ENCODE measurements at places on chromosomes 5 and 9.

GRCh38 chr5:1540831-1541701 lies 17.3 kb upstream of the LPCAT1 start:
- DNase-seq = no peak

DNA sequence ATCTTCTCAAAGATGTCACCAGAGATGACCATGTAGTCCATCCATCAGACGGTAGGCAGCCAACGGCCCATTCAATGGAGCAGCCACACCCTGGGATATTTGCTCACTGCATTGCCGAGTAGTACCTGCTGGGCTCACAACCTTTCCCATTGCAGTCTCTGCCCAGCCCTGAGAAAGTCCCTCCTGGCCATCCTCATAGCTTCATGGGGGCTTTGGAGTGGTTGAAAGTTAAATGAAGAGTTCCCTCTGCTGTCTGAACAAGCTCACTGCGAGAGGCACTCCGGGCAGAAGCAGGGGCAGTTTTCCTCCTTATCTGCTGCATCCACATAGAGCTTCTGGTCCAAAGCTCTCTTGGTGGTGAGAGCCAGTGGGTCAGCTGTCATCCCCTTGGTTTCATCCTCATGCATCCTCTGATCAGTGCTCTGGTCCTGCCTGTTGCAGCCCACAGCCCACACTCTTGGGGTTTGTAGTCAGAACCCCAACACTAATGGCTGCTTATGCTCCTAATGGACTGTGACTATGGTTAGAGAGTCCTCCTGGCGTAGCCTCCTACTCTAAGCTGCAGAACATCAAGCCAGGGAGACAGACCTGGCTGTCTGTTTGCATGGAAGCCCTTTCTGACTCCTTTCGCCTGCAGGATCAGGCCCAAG lies 23.3 kb downstream of the TNFSF8 start:
- DNase-seq = no peak

- DNase-seq = no peak
Observed at GRCh38 chr5:8005416-8005815, 136.5 kb downstream of the MTRR start.

DNA sequence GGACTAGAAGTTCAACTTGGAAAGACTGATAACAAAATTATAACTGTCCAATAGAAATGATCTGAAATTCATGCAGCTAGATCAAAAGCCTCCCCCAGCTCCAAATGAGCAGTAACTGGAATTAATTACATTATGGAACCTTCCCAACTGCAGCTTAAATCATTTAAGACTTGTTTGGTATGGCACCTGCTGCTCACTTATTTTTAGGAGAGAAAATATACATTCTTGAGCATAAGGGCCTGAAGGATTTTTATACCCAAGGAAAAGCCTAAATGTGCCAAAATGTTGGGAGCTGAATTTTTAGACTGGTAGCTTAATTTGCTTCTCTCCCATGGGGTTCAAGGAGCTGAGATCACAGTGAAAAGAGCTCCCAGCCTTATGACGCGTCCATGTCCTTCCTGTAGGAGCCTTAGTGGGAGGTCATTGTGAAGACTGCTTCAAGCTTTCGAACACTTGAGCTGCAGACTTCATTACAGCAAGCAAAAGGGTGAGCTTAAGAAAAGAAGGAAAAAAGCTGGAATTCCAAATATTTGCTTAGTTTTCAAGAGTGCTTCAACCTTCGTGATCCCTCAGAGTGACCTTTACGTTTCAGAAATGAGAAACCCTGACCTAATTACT lies 276.0 kb downstream of the DMAC1 start:
- no peak for DNase-seq

- DNase-seq = no peak
Observed at GRCh38 chr5:2874099-2874498, 122.6 kb upstream of the IRX2 start.

DNA sequence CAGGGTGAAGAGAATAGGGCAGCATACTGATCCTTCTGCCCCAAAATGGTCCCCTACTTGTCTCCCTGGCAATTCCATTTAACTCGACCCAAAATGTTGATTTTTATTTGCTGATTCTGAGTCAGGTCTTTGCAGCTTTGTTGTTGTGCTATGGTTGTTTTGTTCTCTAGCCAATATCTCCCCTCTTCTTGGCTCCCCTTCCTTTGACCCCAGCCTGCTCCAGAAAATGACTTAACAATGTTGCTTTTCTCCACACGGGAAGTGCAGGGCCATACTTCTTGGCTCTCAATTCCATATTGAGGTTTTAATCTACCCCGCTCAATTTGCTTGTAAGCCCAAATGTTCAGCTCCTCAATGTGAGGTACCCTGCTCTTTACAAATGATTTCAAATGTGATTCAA lies 330.0 kb downstream of the RASEF start:
- DNase-seq = no peak

GRCh38 chr5:151509231-151509630 lies 61.8 kb downstream of the SLC36A1 start:
- no peak for DNase-seq

DNA sequence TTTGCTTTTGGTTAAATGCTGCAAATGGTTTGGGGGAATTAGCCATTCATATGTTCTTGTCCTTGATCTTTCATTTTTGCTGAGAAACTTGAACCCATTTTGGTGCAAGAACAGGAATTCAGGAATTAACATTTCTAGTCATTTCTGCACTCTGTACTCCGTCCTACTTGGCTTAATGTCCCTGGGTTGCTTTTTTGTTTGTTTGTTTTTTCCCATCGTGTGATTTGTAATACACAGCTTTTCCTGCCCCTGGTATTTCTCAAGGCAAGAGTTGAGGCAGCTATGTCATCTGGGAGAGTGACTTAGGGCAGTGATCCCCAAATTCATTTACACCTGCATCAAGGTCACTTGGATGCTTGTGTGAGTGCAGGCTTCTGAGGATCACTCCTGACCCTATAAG lies 71.3 kb downstream of the IQGAP2 start:
- no peak for DNase-seq

DNA sequence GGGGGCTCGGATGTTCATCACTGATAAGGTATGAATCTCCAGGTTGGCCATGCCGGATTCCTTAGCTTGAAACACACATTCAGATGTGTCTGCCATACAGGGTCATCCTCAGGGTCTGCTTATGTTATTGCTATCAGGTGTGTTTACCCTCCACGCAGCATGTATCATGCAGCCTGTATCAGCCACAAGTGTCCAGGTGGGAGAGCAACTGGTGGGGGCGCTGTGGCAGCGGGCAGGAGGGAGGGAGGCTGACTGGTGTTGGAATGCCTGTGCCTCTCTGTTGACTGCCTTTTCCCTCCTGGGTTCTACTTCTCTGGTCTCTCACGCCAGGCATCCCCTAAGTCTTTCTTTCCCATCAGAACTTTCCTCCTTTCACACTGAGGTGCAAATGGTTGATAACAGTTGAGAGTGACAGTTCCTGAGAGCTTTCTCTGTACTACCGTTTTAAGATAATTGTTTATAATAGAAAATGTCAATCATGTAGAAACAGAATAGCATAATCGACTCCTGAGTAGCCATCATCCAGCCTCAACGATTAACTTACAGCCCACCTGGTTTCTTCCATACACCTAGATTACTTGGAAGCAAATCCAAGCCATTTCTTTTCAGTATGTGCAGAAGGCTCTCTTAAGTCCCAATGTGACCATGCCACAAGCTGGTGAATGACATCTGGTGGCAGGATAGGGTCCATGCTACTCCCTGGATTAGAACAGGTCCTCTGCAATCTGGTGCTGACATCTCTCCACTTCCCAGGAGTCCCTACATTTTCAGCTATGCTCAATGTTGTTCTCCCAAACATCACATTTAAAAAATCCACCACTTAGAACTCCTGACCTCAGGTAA lies 86.6 kb downstream of the ACER2 start:
- no peak for DNase-seq

DNA sequence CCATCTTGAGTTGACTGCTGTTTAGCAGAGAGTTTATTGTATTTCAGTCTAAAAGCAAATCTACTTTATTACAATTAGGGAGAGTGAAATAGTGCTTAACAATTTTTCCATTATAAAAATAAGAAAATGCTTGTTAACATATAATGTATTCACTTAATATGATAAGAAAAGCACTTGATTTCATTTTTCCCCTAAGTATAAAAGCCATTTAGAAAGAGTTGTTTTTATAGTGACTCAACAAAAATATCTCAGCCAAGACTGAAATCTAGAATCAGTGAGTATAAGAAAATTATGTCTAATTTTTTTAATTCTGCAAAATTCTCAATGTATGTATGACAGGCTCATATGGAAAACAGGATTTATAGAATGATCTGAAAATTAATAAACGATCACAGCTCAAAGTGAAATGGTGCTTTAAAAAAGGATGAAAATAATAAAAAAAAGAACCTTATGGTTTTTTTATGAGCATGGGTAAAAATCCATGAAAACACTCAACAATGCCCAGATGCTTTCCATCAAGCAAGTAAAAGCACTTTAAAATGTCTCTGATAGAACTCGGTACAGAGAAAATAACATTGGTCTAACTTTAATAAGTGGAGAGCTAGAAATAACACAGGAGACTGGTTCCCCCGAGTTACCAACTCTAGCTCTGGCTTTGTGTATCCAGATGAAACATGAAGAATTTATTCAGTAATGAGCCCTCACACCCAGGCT lies 1057.8 kb upstream of the WWC1 start:
- no peak for DNase-seq

DNA sequence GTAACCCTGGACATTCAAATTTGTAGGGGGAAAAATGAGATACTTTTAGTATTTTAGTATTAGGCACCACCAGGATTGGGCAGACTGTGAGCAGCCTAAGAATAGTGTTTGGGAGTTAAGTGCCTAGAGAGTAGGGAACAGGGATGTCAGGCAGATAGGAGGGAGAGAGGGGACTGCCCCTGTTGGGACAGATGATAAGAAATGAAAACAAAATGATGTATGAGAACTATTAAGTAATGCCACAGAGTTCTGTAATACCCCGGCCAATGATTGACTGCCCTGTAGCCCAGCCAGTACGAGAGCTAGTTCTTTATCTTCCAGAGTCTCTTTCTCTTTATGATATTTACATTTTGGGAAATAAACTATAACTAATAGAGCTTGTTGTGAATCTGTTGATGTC lies 24.4 kb downstream of the ARHGAP26 start:
- no peak for DNase-seq

- no peak for DNase-seq
Observed at GRCh38 chr5:84783003-84783402, 398.3 kb upstream of the EDIL3 start.

DNA sequence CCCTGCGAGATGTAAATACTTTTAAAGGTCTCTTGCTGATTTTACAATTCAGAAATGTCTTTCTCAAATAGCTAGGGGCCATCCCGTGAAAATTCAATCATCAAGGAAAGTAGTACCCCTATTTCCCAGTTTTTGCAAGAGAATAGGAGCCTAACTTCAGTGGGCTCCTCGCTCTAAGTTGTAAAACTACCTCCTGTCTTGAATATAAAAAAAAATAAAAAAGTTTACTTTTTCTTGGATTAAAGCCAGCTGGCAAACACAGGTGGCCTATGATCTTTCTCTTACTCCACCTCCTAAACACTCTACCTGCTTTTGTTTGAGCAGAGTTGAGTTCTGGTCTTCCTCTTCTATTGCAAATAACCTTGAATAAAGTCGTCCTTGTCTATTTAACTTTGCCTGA lies 79.4 kb downstream of the SLCO4C1 start:
- no peak for DNase-seq

GRCh38 chr9:133142684-133143622 lies 20.8 kb downstream of the GBGT1 start:
- no peak for DNase-seq

DNA sequence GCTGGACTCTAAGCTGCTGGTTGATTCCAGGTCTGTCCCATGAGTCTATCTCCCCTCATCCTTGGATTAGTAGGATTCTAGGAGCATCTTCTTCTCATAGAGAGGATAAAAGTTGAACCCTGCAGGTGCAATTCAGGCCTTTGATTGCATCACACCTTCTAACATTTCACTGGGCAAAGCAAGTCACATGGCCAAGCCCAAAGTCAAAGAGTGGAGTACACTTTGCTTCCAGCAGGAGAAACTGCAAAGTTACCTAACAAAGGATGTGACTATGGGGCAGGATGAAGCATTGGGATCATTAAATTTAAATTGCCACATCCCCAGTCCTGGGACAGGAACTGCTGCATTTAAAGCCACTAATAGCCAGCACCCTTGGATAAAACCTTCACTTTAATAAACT lies 51.0 kb upstream of the EGFLAM start:
- no peak for DNase-seq

DNA sequence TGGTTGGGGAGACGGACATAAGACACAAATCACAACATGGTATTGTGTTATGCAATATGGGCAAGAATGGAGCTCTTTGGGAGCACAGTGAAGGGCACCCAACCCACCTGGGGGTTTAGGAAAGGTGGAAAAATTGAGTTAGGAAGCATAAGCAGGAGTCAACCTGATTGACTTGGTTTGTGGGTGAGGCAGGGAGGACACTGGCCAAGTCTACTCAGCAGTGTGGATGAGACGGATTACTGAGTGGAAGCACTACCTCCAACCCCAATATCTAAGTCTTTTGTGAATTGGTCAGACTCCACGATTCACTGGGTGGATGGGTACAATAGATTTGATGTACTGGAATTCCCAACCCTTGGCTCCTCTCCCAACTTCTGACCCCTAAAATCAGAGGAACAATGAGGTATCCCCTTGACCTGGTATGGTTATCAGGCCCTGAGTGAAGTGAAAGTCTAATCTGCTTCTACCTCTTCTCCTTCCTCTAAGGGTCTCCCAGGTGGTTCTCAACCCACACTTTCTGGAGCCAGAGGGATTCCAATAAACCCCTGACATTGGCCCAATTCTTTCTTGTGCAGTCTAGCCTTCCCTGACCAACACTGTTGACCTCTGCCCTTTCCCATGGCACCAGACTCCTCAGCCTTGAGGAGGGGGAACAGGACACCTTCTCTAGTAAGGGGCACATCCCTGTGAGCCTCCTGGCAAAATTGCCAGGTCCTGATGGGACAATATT lies 5.2 kb downstream of the EGR1 start:
- DNase-seq = no peak

DNA sequence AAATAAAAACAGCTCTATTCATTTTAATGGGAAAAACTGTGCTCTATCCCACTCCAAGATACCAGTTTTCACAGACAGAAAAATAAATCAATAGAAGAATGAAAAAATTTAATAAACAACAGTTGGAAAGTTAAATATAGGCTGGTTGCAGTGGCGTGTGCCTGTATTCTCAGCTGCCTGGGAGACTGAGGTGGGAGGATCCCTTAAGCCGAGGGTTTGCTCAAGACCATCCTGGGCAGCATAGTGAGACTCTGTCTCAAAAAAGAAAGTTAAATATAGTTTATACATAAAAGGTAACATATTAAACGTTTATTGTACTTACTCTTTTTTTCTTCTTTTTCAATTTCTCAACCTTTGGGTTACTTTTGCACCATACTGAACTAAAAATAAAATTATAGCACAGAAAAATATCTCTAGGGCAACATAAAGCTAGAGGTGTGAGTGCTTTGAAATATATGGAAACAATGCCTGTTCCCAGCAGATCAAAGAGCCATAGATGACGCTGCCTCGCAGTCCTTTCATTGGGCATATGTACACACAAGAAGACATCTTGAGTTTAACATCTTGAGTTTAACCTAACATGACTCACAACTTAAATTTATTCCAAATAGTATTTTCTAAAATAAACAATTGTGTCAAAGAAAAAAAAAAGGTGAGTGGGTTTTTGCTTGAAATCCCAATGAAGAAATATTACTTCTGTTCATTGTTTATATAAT lies 25.7 kb upstream of the KLF9 start:
- no peak for DNase-seq

- no peak for DNase-seq
Observed at GRCh38 chr5:180135967-180136629, 64.5 kb upstream of the RNF130 start.

GRCh38 chr5:172377856-172378255 lies 76.5 kb downstream of the SH3PXD2B start:
- DNase-seq = no peak

All from activated T-cell treated with anti-CD3 and anti-CD28 coated beads for 4 hours (primary cell).